Suprapubic skin (tissue), 4 donors: ENCODE measurements at places on chromosomes 5 and 9.

DNA sequence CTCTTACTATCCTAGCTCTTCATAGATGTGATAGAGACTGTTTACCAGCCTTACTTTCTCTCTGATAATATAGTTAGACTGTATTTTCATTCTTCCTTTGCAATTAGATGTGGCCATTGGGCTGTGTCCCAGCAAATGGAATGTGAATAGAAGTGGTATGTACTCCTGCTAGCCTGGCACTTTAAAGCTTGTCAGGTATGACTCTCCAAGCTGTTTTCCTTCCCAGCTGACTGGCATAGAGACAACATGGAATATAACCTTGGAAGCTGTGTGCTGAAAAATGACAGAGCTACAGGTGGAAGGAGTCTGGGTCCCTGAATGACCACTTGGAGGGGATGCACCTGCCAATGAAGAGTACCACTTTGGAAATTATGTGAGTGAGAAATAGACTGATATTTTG lies 116.2 kb downstream of the DIRAS2 start:
- no peaks in the 10 kb centered on the region for H3K4me1 ChIP-seq
- no peaks in the 10 kb centered on the region for H3K36me3 ChIP-seq
- H3K4me3 ChIP-seq, result no peak overlapping the region
- H3K27me3 ChIP-seq, result peaks cover 8% of the 10 kb centered on the region

- peaks cover 3% of the 10 kb centered on the region for H3K36me3 ChIP-seq
- H3K27ac ChIP-seq, result no peak overlapping the region
- H3K4me3 ChIP-seq, result no peak overlapping the region
- no peak for DNase-seq
- no peaks in the 10 kb centered on the region for H3K27me3 ChIP-seq
- H3K4me1 ChIP-seq, result no peaks in the 10 kb centered on the region
Observed at GRCh38 chr5:93821891-93822415, 80.6 kb upstream of the POU5F2 start.

GRCh38 chr5:53476531-53477480 lies 3.6 kb upstream of the FST start:
- no peaks in the 10 kb centered on the region for H3K36me3 ChIP-seq
- H3K27me3 ChIP-seq, result no peaks in the 10 kb centered on the region
- no peak overlapping the region for H3K27ac ChIP-seq
- peaks cover 23% of the 10 kb centered on the region for H3K4me1 ChIP-seq
- DNase-seq, result no peak
- no peak overlapping the region for H3K4me3 ChIP-seq

GRCh38 chr9:16434526-16434925 lies 435.9 kb downstream of the BNC2 start:
- H3K36me3 ChIP-seq, result no peaks in the 10 kb centered on the region
- H3K27me3 ChIP-seq, result no peaks in the 10 kb centered on the region
- DNase-seq, result no peak

GRCh38 chr5:141636106-141636412 lies 590 bp downstream of the HDAC3 start:
- no peaks in the 10 kb centered on the region for H3K27me3 ChIP-seq
- H3K4me1 ChIP-seq, result peaks cover 45% of the 10 kb centered on the region
- DNase-seq, result no peak

DNA sequence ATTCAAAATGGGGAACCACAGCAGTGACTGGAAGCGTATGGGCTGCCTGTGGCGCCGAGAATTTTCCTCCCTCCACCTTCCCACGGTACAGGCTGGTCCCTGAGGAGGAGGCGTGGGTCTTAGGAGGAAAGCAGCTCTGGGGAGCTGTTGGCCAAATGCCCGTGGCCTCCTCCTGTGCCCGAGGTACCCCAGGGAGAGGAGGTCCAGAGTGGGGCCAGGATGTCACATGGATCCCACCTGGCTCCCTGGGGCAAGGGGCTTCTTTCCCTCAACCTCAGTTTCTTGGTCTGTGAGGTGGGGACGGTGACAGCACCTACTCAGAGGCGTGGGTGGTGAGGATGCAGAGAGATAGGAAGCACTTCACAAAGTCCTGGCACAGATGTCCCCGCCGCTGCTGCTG lies 16.5 kb downstream of the PRRX2 start:
- no peak for DNase-seq
- no peaks in the 10 kb centered on the region for H3K27me3 ChIP-seq
- peaks cover 17% of the 10 kb centered on the region for H3K4me1 ChIP-seq

- no peaks in the 10 kb centered on the region for H3K27me3 ChIP-seq
- no peaks in the 10 kb centered on the region for H3K36me3 ChIP-seq
- no peak overlapping the region for H3K27ac ChIP-seq
Observed at GRCh38 chr9:129309041-129309430, 131.0 kb upstream of the IER5L start.
